ENCODE measurements at places on chromosomes 7 and 10.

- DNase-seq, result no peak
Measured at GRCh38 chr7:100437150-100438100, 1.1 kb upstream of the PPP1R35 start.

DNA sequence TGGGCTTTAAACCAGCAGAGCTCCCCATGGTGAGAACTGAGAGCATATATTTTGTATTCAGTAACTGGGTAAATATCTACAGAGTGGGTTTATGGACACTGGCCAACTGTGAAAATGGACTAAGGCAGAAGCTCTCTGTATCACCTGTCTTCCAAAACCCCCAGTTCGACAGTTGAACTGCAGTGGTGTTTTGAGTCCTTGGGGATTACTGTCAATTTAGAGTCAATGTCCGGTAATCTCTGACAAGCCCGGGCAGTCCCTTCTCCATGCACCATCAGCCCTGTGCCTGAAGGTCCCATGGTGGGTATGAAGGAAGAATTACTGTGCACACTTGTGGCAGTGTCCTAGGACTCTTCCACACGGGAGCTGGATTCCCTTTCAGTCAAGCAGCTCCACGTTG, 235.0 kb downstream of the CCSER2 start:
- DNase-seq, result no peak

GRCh38 chr10:17379151-17379690, 75.2 kb downstream of the ST8SIA6 start:
- DNase-seq, result no peak

- DNase-seq, result no peak
Measured at GRCh38 chr10:16521311-16522016, at the start of gene C1QL3. TSS of gene C1QL3 (minus strand) at chr10:16521879. CDS start at chr10:16521065, 814 bp downstream.

DNA sequence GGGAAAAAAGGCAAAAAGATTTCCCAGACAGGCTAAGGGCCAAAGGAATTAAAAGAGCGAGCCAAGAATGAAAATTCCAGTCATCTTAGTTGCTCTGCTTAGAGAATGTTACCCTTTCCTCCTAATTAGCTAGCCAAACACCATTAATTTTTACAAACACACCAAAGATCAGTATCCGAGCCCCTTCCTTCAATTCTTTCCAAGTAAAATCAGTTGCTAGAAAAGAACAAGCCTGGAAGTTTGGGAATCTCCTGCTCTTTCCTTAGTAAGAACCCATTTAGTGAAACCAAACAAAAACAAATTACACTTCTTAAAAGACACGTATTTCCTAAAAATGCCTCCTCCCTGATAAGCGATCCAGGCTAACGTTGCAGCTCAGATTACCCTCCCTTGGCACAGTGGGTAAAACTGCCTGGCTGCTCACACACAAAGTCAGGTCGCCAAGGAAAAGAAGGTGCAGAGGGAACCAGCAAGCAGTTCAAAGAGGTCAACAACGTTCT, 57.1 kb upstream of the ABLIM1 start:
- no peak for DNase-seq

DNA sequence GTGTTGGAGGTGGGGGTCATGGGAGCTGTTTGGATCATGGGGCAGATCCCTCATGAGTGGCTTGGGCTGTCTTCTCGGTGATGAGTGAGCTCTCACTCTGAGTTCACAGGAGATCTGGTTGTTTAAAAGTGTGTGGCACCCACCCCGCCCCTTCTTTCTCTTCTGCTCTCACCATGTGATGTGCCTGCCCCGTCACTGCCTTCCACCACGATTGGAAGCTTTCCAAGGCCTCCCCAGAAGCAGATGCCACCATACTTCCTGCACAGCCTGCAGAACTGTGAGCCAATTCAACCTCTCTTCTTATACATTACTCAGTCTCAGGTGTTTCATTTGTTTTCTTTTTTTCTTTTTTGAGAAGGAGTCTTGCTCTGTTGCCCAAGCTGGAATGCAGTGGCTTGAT, 170.0 kb downstream of the PTPN20 start:
- no peak for DNase-seq

DNA sequence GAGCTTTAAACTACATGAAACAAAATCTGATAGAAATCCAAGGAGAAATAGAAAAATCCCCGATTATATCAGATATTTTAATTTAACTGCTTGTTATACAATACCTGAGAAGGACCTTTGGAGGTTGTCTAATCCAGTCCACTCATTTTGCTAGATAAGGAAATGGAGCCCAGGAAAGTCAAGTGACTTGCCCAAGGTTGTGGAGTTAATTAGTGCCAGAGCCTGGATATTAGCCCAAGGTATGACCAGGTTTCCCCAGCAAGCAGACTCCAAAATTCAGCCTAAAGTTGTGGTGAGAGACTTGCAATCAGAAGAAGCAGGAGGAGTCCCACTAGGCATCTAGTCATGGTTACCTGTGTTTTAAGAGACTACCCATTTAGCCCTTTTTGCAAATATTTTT, 11.7 kb upstream of the EEPD1 start:
- no peak for DNase-seq

- DNase-seq, result no peak
Measured at GRCh38 chr7:139397192-139397591, 37.5 kb downstream of the LUC7L2 start.

DNA sequence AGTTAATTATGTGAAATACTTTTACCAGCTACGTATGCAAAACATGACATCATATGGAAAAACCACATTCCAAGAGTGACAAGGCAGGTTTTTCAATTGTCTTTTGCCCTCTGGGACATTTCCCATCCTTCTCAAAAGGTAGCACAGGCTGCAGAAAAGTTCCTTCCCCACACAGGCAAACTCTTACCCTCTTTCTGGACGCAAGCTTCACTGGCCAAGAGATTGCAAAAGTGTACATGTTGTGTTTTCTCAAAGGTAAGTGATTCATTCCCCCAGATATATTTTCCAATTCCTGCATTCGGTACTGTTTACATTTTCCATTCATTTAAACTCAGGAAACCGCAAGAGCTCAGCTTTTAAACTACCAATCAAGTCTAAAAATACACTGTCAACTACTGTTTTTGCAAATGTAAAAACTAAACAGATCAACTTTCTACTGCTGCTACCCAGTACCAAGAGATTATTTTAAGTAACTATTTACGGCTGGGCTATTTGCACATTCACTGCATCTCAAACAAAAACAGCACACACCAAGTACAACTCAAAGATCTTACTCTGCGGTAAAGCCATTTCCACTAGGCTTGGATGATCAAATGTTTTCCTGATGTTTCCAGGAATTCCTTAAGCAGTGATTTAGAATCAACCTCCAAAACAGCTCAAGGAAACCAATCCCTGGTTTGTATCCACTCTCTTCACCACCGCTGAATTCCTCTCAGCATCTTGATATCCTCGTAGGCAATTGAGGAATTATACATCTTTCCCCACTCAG, 233.6 kb upstream of the CCDC6 start:
- DNase-seq, result no peak

DNA sequence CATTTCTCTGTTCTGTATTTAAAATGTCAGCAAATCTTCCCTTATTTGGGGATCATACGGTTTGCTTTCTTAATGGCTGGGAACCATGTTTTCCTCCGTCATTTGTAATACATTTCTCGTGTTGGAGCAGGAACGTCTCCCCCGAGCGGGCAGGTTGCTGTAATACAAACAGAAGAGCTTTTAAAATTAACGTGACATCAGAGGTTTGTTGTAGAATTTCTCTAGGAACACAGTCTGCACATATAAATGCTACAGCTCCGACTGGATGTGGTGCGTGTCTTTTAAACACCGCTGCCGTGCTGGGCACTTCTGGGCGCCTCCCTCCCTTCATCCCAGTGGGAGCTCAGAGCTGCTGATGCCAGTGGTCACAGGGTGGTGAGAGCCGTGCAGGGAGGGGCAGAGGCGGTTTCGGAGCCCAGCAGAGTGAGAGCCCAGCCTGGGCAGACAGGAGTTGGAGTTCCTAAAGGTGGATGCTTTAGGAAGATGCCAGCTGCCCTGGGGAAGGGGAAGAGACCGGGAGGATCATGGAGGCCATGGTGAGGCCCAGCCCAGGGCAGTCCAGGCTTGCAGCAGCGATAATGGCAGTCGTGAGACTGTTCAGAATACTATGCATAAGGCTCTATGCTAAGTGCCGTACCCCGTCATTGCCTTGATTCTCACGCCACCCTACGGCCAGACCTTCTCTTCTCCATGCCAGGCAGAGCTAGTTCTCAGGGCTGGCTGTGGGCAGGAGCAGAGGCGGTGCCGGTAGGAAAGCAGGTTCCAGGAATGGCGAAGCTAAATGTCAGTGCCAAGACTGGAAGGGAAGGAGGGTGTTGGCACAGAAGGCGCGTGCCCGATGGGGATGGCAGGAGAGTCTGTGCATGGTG, 96.2 kb downstream of the GLRX3 start:
- DNase-seq, result no peak

DNA sequence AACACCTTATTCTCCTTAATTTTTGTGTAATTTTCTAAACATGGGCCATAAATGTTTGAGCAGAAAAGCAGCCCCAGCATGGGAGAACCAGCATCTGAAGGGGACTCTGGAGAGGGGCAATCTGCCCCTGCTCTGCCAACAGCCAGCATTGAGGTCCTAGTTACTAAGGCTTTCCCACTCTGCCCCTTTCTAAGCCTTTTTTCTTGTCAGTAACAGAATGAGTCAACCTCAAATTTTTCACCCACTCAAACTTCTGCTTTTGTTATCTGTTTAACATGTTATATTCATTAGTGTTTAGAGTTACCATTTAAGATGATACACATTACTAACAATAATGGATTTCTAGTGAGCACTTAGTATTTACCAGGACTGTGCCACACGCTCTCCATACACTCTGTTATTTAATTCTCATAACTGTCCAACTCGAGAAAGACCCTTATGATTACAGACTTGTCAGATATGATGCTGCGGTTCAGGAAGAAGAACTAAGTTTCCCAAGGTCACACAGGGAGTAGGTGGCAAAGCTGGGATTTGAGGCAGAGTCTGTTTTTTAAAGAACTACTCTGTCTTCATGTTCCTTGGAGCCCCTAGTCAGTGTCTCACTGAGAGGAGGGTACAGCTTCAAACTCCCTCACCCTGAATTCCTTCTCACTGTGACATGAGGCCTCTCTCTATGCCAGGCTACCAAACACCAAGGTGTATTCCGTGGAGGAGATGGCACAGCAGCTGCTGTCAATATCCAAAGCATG, 19.9 kb upstream of the GPAM start:
- no peak for DNase-seq

GRCh38 chr10:62688971-62689700, 115.4 kb upstream of the ADO start:
- no peak for DNase-seq

DNA sequence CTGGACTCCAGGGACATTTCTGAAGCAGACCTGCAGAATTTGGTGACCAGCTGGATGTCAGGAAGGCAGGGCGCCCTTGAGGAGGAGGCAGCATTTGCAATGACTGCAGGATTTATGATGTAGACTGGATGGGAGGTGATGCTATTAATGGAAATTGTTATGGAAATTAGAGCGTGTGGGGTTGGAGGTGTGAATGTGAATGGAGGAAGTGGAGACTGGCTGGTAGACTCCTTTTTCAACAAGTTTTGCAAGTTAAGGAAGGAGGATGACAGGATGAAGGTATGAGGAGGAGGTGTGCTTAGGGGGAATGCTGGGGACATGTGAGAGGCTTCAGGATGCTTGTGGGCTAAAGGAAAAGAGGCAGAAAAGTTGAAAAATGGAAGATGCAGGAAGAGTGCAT, 137.0 kb downstream of the TMEM178B start:
- DNase-seq, result no peak

DNA sequence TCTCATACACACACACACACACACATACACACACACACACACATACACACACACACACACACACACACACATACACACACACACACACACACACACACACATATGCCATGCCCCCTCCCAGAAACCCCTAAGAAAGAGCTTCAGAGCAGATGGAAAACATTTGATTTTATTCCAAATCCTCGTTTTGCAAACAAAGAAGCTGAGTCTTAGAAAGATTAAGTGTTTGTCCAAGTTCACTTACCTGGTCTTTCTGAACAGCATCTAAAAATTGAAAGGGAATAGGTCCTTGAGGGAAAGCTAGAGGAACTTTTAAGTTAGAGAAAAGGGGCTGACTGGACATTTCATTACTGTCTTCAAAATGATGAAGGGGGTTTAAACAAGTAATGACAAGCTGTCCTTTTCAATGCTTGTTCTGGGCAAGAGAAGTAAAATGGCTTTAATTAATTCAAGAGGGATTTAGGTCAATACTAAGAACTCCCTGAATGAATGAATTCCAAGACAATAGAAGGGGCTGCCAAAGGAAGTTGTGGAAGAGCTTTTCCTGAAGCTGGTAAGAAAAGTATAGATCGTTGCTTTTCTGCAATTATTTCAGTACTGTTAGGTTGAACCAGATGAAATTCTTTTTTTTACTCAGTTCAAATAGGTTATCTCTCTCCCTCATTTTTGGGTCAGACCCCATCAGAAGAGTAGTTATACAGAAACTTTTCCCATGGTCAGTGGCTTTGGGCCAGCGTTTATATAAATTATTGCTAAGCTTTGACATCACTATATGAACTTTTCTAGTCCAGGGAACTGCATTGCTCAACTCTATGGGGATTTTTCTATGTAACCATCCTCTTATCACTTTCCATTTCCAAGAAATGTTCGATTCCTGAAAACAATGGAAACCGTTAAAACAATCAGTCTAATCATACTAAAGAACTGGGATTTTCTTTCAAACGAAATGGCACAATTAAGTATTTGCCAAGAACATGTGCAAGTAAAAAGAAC, 261.4 kb downstream of the MTERF1 start:
- DNase-seq, result no peak

DNA sequence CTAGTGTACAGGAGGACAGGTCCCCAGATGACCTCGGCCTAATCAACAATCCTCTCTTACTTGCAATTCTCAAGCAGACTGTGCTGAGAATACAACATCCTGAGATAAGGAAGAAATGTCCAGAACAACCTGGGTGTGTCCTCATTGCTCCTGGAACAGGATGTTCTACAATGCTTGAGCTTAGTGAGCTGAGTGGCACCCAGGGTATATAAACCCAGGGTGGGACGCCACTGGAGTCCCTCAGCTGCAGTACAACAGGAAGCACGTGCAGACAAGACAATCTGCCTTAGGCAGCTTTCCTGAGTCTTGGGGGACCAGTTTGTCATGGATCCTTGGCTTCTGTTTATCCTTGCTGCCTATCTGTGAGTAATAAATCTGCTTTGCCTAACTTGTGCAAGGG, 27.7 kb upstream of the SLC25A13 start:
- no peak for DNase-seq

All from activated naive CD4-positive, alpha-beta T cell (primary cell).